ENCODE measurements at places on chromosomes 6 and 20.

GRCh38 chr20:63708301-63709148 is 686 bp downstream of the ZGPAT start:
- no peak for DNase-seq

- no peak for DNase-seq
These were observed 723 bp downstream of the COL11A2 start for GRCh38 chr6:33191383-33192104.

- DNase-seq, result no peak
These were observed 150.3 kb downstream of the MBOAT1 start for GRCh38 chr6:20061952-20062351.

DNA sequence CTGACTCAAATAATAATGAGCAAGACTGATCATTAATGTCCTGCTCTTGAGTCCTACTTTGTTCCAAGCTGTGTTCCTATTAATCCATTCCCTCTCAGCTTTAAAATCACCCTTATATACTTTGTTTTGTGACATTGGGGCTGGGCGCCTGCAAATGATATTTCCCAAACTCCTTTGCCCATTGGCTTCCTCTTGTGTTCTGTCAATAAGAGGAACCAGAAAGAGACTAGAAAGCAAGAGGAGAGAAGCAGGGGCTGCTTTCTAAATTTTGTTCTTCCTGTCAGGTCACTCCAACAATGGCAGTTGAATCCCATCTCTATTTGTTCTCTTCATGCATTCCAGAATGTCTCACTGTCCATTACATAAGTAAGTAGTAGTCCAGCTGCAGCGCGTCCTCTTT is 21.6 kb upstream of the TRIM27 start:
- DNase-seq, result no peak

DNA sequence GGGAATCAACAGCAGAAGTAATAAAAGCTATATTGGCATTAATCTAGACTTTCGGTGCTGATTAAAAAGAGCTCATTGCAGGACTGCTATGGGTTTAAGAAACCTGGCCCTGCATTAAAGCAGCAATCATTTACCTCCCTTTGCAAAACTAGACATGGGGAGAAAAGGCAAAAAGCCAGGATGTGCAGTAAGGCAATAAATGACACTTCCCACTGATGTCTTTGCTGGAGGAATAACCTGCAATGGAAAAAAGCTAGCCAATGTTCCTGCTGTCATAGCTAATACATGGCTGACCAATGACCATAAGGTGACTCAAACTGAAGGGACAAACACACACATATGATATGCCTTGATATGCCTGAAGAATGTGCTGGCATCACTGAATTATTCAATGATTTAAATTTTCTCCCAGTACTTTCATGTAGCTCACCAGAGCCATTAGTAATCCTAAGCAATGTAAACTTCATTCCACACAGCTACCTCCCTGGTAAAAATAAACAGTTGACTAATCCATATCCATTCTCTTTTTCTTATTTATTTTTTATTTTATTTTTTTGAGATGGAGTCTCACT is 8.7 kb downstream of the DNAAF9 start:
- no peak for DNase-seq

DNA sequence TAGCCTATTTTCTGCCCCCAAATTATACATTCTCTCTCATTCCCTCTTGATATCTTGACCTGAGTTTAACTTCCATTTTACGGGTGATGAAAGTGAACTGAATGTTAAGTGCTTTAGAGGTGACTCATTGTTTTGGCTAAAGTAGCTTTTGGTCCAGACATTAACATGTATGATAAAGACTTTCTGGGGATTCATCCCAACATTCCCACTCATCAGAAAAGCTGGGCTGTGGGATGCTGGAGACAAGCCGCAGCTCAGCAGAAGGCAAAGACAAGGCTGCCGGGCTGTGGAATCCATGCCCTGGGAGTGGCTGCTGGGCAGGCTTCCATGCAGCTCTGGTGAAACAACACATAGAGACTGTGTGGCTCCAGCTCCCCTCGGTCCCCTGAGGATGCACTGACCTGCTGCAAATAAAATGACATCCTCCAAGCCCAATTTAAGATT is 89.9 kb upstream of the SYNDIG1 start:
- no peak for DNase-seq

GRCh38 chr20:11205769-11206362 is 532.1 kb upstream of the JAG1 start:
- DNase-seq, result no peak

DNA sequence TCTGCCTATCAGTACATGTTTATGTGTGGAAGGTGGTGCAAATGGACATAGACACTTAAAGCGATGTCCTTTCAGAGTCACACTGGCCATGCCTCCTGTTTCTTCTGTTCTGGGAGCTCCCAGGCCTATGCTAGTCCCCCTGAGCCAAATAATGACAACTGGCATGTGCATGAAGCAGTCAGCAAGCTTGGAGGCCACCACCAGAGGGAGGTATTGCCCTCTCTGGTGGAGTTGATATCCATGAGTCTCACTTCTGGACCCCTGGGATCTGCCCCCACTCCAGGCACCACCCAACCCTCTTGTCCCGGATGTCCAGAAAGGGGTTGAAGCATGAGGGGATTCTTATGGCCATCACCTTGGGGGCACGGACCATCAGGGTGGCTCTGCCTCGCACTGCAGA is 172.2 kb downstream of the AIG1 start:
- no peak for DNase-seq

DNA sequence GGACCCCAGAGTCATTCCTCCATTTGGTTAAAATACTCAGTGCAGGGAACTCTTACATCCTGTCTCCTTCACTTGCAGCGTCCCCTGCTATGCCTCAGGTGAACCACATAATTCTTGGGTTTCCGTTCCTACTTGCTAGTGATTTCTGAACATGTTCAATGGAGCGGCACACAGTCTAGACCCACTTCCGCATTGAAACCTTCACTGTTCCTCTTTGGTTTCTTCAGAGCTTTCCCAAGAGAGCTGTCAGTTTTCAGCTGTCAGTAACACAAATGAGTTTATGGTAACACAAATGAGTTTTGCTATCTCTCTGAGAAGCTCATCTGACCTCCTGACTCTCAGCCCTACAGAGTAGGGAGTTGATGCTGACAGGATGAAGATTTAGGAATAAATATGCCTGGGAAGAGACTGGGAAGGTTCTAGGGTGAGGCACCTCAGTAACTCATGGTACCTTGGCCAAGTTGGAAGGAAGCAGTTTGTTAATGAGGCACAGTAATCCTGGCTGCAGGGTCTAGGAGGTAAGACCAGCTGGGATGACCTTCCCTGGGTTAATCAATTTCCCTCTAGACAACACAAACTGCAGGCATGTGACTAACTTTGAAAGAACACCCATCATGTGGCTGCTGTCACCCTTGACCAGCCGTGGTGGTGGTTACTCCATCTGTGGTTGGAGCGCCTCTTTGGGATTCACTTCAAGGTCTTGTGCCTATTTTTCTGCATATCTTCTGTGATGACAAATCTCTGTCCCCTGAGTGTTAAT is 5.4 kb downstream of the SYS1 start:
- DNase-seq, result no peak

DNA sequence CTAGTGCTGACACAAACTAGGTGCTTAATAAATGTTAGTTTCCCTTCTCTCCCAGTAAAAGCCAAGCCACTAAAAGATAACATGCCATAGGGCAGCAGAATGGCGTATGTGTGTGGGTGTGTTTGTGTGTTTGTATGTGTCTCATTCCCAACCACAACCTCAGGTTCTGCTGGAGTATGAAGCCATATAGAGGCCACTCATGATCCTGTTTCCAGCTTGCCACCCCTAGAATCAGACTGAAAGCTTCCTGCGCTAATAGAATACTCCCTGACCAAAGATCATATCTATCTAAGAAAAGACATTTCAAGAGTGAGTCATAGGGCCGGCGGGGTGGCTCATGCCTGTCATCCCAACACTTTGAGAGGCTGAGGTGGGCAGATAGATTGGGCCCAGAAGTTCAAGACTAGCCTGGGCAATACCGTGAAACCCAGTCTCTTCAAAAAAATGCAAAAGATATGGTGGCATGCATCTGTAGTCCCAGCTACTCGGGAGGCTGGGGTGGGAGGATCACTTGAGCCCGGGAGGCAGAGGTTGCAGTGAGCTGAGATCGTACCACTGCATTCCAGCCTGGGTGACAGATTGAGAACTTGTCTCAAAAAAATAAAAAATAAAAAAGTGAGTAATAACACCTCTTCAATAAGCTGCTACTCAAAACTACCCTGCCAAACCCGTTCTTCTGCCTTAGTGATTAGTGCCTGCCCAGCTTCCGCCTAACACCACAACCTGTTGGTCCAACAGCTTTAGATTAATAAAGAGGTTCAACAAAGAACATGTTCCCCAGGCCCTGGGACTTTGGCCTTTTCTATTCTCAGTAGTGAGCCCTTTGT is 11.8 kb upstream of the SNRPC start:
- DNase-seq, result no peak

GRCh38 chr6:81909981-81910900 is 157.8 kb upstream of the TENT5A start:
- DNase-seq, result no peak

DNA sequence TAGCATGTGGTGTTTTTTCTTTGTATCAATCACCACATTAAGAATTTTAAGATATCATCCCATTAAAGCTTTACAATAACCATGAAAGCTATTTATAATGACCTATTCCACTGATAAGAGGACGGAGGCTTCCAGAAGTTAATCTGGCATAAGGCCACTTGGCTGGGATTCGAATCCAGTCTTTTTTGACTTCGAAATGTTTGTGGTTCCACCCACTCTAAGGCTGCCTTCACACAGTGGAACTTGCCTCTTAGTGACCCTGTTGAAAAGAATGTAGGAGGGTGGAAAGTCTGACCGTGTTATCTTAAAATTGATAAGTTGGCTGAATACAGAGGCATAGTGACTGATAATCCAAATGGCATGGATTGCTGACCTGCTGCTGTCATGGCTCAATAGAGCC is 959.7 kb downstream of the KIF16B start:
- DNase-seq, result no peak

DNA sequence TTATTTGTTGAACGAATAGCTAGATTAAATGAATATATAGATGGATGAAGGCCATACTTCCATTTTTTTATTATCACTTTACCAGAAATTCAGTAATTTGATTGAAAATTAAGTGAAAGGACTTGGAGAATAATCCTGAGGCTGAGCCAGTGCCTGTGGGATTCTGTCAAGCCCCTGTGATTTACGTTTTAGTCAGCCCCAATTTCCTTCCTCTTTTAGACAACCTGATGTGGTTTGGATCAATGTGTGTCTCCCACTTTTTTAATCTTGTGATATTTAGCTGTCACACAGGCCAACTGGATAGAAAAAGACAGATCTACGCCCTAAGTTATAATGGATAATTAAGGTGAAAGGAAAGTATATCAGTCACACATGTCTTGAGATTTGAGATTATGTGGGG is 188.8 kb downstream of the EDN1 start:
- DNase-seq, result no peak

GRCh38 chr6:107020239-107020638 is 7.8 kb upstream of the MTRES1 start:
- DNase-seq, result no peak

DNA sequence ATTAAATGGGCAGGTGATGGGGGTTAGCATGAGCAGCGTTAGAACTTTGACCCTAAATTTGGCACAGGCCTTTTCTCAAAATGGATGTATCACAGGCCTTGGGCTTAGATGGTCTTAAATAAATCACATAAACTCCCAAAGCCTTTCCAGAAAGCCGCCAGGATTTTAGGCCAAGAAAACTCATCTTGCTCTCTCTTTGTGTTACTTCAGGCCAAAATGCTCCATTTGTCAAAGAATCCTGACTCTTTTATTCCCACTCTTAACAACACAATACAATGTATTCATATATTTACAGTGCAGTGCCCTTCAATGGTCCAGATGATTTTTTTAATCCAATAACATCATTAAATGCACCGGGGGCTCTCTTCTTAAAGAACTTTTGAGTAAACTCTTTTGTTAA is 5.9 kb upstream of the TCP11 start:
- DNase-seq, result no peak

- no peak for DNase-seq
These were observed at the start of gene TCF15 for GRCh38 chr20:610130-611046. TCF15 (minus strand) TSS chr20:610309; CDS start chr20:610237, 72 bp downstream.

GRCh38 chr6:153976921-153977693 is 61.9 kb upstream of the OPRM1 start:
- DNase-seq, result no peak

DNA sequence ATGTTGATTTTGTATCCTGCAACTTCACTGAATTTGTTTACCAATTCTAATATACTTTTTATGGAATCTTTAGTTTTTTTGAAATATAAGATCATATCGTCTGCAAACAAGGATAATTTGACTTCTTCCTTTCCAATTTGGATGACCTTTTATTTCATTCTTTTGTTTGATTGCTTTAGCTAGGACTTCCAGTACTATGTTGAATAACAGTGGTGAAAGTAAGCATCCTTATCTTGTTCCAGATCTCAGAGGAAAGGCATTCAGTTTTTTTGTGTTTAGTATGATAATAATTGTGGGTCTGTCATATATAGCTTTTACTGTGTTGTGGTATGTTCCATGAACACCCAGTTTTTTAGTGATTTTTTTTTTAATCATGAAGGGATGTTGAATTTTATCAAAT is 75.7 kb downstream of the GCLC start:
- no peak for DNase-seq

DNA sequence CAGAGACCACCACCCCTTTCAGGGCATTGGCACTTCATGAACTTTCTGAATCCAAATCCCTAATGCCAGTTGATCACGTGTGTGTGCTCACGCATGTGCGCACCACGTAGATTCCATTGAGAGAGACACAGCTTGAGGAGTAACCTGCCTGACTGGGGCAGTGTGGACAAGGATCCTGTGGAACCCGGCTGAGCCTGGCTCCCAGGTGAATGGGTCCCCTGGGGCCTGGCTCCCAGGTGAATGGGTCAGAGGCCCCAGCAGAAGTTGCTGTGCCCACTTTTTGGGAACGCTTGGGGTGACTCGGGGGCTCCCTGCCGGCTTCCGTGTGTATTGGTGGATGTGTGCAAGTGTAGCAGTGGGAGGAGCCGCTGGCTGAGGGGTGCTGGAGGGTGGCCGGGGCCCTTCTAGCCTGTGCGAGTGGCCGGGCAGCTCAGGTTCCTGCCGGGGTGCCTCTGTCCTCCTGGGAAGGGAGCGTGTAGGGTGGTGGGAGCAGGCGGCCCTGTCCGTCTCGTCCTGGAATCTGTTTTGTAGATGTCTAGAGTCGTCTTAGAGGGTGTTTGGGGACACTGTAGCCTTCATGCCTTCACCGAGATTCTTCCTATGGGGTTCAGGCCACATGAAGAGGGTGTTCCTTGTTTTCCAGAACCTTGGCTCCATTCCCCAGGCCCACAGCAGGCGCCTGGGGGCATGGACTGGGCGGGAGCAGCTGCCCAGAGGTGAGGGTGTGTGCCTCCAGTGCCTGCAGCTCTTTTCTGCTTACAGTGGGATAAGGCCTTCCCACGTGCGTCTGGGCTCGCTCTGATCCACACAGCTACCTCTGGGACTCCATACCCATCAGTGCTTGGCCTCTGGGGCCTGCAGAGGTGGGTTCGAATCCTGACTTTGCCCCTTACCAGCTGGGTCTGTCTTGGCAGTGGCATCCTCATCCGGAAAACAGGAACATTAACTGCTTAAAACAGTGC is 3.2 kb downstream of the RBM38 start:
- DNase-seq, result no peak
